Left lung (tissue), 14 donors: ENCODE measurements at places on chromosomes 1 and 21. TPM values are rescaled to one million over a fixed set of nuclear protein-coding genes. Genes with fewer than 3 reads are reported as not detected.

The PRDM2 gene
- 47.4 TPM for polyA plus RNA-seq

DNA sequence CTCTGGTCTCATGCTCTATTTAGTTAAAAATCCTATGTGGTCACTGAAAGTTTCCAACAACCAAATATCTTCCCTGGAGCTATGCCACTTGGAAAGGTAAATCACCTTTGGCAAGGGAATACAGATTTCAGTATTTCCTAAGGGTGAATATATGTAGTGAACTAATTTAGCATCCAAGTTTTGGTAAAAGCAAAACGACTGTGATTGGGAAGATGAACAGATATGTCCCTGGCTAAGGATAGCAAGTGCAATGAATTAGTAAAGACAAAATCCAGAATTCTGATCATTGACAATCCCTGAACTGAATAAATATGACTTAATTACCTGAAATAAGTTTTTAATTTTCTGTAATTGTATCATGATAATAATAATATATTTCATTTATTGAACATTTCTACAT is at the start of gene OR2T33:
Gene OR2T33, minus strand, starts transcription at position 101 of the 400 bp plus-strand sequence. CDS start 4,162 bp downstream, outside the sequence.
- no peak for DNase-seq

DNA sequence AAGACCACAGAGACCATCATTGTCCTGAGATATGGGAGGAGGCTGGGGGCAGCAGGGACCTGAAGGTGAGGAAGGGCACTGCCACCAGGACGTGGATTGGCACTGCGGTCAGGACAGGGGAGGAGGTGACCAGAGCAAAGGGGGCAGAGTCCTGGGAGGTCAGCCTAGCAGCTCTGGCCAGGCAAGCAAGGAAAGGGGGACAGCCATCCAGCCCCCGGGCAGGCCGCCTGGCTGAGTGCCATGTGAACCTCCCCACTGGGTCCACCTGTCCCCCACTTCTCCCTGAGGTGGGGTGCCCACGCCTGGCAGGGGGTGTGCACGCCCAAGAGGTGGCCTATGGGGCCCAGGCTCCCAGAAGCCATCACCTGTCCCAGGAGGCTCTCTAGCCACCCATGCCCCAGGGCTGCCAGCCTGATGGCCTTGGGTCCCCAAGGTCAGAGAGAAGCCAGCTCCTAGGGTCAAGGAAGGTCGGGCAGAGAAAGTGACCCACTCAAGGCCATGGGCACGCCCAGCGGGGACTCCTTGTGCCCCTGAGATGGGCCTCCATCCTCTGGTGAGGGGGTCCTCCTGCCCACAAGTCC is 17.6 kb upstream of the PTTG1IP start:
- DNase-seq: no peak

DNA sequence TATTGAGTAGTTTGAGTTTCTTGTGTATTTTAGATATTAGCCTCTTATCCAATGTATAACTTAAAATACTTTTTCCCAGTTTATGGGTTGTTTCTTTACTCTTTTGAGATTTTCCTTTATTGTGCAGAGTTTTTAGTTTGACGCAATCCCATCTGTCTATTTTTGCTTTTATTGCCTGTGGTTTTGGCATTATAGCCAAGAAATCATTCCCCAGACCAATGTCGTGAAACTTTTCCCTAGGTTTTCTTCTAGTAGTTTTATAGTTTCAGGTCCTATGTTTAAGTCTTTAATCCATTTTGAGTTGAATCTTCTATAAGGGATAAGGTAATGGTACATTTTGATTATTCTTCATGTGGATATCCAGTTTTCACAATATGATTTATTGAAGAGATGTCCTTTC is 87.6 kb downstream of the LEPR start:
- DNase-seq: no peak

The PCNT gene
- 32.0 TPM for polyA plus RNA-seq

DNA sequence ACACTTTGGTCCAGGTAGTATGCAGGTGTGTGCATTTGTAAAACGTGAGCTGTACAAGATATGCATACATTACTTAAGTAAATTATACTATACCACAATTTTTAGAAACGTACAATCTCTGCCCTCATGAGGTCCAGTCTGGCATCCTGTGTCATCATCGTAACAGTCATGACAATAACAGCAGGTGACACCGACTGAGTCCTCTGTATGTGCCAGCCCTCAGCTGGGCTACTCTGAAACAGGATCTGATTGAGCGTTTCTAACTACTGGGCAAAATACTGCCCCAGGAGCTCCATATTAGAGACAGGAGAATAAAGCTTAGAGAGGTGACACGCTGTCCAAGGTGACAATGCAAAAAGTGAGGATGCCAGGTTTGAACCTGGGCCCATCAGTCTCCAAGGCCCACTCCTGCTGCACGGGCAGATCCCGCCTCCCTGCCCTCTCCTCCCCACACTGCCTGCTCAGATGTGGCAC is 47.2 kb upstream of the ECE1 start:
- no peak for DNase-seq
